ENCODE measurements at places on chromosomes 1 and 21. TPM values are rescaled to one million over a fixed set of nuclear protein-coding genes. Genes with fewer than 3 reads are reported as not detected.

- no peak for DNase-seq
Measured at GRCh38 chr1:161958425-161958824, 65.2 kb downstream of the OLFML2B start.

DNA sequence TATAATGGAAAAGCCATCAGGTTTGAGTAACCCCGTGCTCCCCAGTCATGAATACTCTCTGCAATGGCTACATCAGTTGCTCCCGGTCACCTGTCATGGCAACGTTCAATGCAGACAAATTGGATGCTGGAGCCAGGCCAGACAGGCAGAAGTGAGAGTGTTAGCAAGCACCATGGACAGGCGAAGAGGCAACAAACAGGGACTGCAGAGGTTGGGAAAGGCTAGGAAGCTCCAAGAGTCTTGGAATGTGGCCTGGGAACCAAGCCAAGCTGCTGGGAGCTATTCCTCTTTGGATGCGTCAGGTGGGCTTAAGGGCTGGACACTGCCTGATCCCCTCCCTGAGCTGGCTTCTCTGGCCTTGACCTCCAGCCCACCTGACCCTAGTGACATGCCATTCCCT is 102.9 kb downstream of the ACTL8 start:
- DNase-seq = no peak

DNA sequence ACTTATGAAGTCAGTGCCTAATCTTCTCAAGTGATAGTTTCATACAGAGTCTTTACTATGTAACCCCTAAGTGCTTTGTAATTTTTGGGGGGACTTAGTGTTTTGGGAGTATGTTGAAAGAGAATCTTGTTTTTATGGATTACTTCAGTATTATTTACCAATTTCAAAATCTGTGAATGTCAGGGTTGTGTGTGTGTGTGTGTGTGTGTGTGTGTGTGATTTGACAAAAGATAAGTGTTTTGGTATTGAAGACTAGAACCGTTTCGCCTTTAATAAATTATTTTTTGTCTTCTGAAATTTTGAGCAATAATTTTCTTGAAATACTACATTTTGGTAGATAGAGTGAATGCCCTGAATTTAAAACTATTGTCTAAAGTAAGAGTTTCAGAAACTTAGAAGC is 5.8 kb downstream of the MAGI3 start:
- no peak for DNase-seq

DNA sequence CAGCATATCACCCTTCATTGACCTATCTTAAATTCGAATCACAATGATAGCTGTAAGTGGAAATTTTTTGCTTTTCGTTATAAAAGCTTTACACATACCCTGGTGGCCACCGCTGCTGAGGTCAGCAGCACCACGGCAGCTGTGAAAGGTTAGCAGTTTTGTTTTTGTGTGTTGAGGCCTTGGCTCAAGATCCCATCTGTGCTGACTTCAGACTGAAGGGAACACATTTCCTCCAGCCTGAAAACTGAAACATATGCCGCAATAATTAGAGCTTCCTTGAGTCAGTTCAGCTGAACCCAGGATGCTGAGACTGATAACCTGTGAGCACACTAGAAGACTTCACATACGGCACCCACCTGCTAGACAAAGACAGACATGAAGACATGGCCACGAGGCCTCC is 103.0 kb downstream of the SMYD3 start:
- peak; percentile 58 for DNase-seq

DNA sequence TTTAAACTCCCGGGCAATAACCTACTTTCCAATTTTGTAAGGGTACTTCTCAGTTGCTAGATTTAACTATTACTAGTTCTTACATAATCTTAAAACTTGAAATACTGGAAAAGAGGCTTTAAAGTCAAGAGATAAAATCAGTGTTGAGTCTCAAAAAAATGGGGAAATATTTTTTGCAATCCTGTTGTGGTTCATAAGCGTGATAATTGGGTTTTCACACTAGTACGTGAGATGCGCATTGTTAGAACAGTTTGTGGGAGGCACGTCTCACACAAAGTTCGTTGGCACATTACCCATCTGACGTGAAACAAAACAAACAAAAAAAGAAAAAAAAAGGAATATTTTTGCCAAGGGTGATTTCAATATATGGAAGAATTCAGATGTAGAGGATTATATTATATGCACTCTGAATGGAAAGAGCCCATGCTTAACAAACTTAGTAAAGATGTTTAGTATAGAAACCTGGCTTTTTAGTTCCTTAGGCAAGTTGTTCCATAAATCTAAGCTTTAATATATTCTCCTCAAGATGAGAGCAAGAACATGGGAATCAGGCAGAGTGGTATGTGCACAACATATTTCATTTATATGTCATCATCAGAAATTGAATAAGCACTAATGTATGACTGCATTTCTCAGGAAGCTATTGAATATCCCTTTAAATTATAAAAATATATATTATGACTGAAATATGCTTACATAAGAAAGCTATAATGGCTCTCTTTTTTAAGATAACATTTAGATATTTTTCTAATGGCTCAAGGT is 73.9 kb upstream of the TNFSF4 start:
- DNase-seq = no peak

DNA sequence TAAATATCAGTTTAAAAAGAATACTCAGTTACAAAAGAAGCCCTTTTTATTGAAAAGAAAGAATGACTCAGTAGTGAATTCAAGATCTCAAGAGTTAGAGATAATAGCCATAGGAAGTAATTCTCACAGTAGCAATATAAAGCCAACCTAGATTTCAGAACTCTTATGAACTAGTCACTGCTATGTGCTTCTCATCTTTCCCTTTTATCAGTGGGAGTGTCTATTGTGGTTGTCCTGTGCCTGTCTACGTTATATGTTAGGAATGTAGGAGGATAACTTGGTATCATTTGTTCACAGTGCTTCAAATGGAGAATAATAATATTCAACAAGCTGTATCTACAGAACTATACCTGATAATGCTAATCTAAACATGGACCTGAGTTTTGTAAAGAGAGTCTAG is 73.1 kb upstream of the RGS21 start:
- DNase-seq = no peak

GRCh38 chr21:28833182-28833581 is 159.5 kb downstream of the LTN1 start:
- no peak for DNase-seq

DNA sequence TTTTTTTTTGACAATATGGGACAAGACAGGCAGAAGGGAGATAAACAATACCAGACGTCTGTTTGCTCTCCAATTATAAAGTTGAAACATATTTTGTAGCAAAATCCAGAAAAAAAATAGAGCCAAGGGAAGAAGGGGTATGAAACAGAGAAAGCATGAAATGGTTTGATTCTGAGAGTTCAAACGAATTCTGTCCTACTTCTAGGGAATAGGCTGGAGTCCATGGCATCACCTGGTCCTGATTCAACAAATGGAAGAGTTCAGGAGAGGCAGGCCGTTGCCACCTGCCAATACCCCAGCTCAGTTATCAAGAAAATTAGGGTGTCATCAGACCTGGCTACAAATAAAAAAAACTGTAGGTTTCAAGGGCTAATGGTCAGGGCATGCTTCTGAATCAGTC is 71.8 kb downstream of the CLSTN1 start:
- no peak for DNase-seq

GRCh38 chr1:47940779-47941178 is 56.4 kb downstream of the TRABD2B start:
- no peak for DNase-seq

- no peak for DNase-seq
Measured at GRCh38 chr1:208254376-208254775, 10.2 kb upstream of the PLXNA2 start.

DNA sequence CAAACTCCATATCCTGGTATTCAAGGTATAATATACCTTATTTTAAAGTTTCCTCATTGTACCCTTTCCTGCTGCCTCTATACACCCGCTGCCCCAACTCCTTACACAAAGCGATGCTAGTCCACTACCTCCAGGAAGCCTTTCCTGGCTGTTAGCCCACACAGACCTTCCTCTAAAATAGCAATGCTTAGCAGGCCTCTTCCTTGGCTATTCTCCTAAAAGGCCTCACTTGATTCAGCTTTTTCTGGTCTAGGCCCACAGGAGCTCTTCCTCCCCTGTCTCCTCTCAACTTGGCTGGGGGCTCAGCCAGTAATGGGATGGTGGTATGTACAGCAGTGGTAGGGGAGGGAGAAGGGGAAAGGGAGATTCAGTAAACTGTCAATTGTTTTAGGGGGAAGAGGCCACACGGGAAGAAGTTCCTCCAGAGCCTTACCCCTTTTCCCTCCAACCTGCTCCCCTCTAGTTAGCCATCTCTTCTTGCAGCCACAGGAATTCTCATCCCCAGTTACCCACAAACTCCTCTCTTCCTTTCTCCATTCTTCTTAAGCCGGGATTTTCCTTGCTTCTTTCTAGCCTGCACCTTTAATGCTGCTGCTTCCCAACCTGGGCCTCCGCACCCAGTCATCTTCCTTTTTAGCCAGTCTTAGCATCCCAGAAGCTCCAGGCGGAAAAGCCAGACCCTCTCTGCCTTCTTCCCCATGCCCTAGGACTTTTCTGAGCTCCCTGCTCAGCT is 2.6 kb downstream of the LRRC41 start:
- peak; percentile 64 for DNase-seq

DNA sequence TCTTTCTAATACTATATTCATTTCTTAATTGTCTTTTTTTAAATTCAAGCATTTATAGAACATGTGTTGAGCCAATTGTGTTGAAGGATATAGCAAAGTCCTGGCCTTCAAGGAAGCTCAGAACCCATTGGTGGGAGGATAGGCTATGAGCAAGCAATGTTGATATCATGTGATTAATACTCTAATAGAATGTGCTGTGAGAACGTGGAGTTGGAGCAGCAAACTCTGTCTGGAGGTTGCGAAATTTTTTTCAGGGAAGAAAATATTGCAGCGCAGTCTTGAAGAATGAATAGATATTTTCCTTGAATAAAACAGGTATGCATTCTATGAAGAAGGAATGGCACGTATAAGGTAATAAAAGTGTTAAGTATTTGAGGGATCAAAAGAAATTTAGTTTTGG is 229.2 kb upstream of the KCNK2 start:
- DNase-seq = no peak

DNA sequence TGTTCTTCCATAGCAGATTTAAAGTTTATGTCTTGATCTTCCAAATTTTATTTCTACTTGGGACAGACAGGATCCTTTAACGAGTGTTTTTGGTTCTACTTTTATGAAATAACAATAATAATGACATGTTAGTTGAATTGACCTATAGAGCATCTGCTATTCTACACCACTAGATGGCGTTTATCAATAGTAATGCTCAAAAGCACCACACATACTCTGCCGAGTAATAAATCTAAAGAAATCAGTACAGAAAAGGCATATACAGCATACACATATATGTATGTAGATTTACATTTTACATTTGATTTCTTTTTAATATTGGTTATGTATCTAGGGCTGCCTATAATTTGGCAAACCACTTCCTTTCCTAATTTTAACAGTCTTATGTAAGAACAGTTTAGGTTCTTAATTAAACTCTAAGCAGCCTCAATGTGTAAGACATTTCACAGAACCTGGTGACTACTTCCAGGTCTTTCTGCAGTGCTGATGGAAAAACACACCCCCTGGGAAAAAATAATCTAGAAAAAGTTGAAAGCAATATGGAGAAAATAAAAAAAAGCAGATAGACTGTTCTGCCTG is 5.9 kb upstream of the SIPA1L2 start:
- DNase-seq = no peak

- DNase-seq = no peak
Measured at GRCh38 chr1:43711049-43711448, 3.7 kb downstream of the ST3GAL3 start.

GRCh38 chr1:202564958-202565495 is 145.2 kb downstream of the SYT2 start:
- DNase-seq = no peak

DNA sequence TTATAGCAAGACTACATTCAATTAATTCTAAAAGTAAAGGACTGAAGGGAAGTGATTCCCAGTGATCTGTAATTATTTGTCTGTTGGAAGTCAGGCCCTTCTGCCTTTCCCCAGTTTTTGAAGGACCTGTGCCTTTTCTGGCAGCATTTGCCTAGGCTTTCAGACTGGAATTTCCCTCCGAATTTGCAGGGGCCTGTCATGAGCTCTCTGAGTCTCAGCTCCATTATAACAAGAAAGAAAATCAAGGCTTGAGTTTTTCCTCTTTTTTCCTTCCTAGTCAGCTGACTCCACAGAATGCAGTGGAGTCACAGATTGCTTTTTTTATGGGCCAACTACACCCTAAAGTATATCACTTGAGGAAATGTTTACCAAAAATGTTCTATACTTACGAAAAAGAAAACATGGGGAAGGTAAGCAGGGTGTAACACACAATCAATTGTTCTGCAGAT is 1.1 kb downstream of the NR5A2 start:
- DNase-seq = no peak

GRCh38 chr1:8875216-8875861 is 3.1 kb downstream of the ENO1 start:
- no peak for DNase-seq

DNA sequence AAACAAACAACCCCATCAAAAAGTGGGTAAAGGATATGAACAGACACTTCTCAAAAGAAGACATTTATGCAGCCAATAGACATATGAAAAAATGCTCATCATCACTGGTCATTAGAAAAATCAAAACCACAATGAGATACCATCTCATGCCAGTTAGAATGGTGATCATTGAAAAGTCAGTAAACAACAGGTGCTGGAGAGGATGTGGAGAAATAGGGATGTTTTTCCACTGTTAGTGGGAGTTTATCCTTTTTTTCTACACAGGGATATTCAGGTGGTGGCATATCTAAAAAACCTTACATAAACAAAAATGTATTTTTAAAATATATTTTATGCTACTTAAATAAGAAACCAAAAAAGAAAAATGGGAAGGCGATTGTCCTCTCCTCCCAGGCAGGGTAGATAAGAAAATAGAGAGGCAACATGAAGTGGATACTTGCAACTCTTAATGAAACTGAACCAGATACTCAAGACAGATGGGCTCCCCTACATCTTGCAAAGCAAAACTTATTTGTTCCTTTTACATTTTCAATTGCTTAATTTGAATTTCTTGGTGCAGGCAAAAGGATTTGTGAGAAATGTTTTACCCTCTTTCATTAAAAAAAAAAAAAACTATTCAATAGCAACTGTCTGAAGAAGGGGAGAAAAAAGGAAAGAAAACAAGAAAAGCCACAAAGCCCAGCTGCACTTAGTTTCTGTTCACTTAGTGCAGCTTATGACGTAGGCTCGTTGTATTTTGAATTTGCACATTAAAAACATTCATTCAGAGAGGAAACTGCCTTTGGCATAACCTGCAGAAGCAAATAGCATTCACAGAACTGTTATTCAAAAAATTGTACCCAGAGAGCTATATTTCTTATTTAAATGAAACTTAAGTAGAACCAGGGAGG is 36.9 kb upstream of the RGS1 start:
- peak; percentile 52 for DNase-seq

- peak; percentile 43 for DNase-seq
Measured at GRCh38 chr1:211735208-211736170, 60.1 kb upstream of the NEK2 start.

Gene CELA3A
- polyA plus RNA-seq = not detected

Gene PCSK9
- polyA plus RNA-seq = 5.9 TPM

Gene CD52
- polyA plus RNA-seq = 0.88 TPM

Gene SLC37A1
- polyA plus RNA-seq = 3.2 TPM

Gene IFI44L
- polyA plus RNA-seq = 2.6 TPM

Gene GCSAML
- 0.31 TPM for polyA plus RNA-seq

Gene IGSF3
- polyA plus RNA-seq = 26.2 TPM

Gene AUNIP
- polyA plus RNA-seq = 1.4 TPM

Gene CASQ2
- polyA plus RNA-seq = 713 TPM

Gene C4BPA
- 0.81 TPM for polyA plus RNA-seq

Gene GNL2
- 53.1 TPM for polyA plus RNA-seq
